Endodermal cell (in vitro differentiated cells): ENCODE measurements at places on chromosomes 6 and 20.

GRCh38 chr6:32190911-32191677, 1.1 kb upstream of the PBX2 start:
- peak; percentile 66 for DNase-seq
- no peak overlapping the region for H3K27ac ChIP-seq
- H3K27me3 ChIP-seq, result no peaks in the 10 kb centered on the region
- peaks cover 19% of the 10 kb centered on the region for H3K36me3 ChIP-seq
- H3K4me3 ChIP-seq, result no peak overlapping the region

- no peak overlapping the region for H3K27ac ChIP-seq
- DNase-seq, result peak; percentile 75
- peaks cover 8% of the 10 kb centered on the region for H3K27me3 ChIP-seq
- H3K4me1 ChIP-seq, result peaks cover 5% of the 10 kb centered on the region
- H3K4me3 ChIP-seq, result no peak overlapping the region
These were observed 467 bp downstream of the TREML4 start for GRCh38 chr6:41228616-41229015.

DNA sequence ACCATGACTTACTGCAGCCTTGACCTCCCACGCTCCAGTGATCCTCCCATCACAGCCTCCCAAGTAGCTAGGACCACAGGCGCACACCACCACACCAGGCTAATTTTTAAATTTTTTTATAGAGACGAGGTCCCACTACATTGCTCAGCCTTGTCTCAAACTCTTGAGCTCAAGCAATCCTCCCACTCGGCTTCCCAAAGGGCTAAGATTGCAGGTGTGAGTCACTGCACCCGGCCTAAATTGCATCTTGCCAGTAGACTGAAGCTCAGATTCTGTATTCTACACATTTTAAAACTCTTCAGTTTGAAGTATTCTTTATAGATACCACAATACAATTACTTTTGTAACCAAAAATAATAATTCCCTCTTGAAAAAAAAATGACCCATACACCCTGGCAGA, 11.4 kb downstream of the NUDT3 start:
- no peak overlapping the region for H3K4me3 ChIP-seq
- DNase-seq, result no peak
- peaks cover 3% of the 10 kb centered on the region for H3K4me1 ChIP-seq

GRCh38 chr6:33610779-33611732, 10.1 kb upstream of the ITPR3 start:
- no peaks in the 10 kb centered on the region for H3K27me3 ChIP-seq
- H3K4me3 ChIP-seq, result no peak overlapping the region
- H3K4me1 ChIP-seq, result peaks cover 8% of the 10 kb centered on the region
- H3K36me3 ChIP-seq, result no peaks in the 10 kb centered on the region

DNA sequence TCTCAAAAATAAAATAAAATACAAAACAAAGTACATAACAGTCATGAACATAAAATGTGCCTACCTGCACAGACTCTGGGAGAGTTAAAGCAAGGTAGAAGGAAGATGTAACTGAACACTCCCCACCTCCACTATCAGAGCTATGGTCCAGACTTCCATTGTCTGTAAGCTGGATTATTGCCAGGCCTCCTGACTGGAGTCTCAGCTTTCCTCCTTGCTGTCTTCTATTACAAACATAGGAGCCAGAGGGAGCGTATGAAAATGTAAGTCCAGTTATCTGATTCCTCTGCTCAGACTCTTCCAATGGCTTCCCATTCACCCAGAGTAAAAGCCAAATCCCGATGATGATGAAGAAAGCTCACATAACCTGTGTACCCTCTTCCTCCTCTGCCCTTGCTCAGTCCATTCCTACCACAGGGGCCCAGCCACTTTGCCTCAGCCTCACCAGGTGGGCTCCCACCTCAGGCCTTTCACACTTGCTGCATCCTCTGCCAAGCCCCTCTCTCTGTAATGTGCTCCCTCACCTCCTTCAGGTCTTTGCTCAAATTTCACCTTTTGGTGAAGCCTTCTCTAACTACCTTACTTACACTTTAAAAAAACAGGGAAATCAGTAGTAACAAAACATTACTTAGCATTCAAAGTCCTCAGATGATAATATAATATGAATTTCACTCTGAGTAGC, 194.1 kb downstream of the RIMS1 start:
- no peaks in the 10 kb centered on the region for H3K4me1 ChIP-seq
- no peak overlapping the region for H3K4me3 ChIP-seq
- H3K27me3 ChIP-seq, result no peaks in the 10 kb centered on the region
- no peak for DNase-seq
- no peaks in the 10 kb centered on the region for H3K36me3 ChIP-seq
- no peak overlapping the region for H3K27ac ChIP-seq

DNA sequence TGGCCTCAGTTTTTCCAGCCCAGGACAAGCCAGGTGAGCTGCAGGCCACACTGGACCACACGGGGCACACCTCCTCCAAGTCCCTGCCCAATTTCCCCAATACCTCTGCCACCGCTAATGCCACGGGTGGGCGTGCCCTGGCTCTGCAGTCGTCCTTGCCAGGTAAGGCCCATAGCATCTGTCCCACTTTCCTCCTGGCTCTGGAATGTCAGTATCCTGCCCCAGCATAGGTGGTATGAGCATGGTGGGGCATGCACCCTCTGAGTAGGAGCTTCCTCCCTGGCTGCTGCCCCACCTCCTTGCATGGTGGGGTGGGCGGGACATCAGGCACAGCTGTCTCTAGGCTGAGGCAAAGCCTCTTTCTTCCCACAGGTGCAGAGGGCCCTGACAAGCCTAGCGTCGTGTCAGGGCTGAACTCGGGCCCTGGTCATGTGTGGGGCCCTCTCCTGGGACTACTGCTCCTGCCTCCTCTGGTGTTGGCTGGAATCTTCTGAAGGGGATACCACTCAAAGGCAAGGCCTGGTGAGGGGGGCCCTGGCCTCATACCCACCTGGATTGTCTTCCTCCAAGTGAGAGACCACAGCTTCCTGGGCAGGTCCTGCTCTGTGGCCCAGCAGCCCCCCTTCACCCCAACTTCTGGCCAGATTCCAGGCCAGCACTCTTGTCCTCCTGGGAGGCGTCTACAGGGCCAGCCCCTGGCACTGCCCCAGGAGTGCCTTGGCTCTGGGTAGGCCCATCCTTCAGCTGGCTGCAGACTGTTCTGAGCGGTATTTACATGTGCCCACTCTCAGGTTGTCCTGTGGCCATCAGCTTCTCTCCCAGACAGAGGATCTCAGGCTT, 9.1 kb downstream of the PI16 start:
- no peaks in the 10 kb centered on the region for H3K4me1 ChIP-seq
- H3K4me3 ChIP-seq, result no peak overlapping the region
- no peak for DNase-seq
- no peak overlapping the region for H3K27ac ChIP-seq
- peaks cover 23% of the 10 kb centered on the region for H3K36me3 ChIP-seq
- H3K27me3 ChIP-seq, result no peaks in the 10 kb centered on the region

DNA sequence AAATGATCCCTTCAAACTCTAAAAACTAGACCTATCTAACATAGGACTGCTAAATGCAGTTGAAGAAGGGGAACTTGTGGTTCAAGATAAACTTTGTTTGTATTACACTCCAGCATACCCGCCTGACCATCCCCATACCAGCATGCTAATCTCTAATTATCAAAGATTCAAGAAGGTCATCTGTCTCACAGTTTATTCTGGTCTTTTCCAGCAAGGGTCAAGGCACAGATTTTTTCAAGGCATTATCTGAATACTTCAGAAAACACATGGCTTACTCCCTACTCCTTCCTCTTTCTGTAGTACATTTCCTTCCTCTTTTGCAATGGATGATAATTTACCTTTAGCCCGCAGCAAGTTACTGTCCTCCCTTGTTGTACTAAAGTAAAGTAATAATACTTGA, 174.1 kb downstream of the PKHD1 start:
- no peaks in the 10 kb centered on the region for H3K4me1 ChIP-seq
- H3K4me3 ChIP-seq, result no peak overlapping the region
- H3K27me3 ChIP-seq, result no peaks in the 10 kb centered on the region
- H3K27ac ChIP-seq, result no peak overlapping the region
- DNase-seq, result no peak

DNA sequence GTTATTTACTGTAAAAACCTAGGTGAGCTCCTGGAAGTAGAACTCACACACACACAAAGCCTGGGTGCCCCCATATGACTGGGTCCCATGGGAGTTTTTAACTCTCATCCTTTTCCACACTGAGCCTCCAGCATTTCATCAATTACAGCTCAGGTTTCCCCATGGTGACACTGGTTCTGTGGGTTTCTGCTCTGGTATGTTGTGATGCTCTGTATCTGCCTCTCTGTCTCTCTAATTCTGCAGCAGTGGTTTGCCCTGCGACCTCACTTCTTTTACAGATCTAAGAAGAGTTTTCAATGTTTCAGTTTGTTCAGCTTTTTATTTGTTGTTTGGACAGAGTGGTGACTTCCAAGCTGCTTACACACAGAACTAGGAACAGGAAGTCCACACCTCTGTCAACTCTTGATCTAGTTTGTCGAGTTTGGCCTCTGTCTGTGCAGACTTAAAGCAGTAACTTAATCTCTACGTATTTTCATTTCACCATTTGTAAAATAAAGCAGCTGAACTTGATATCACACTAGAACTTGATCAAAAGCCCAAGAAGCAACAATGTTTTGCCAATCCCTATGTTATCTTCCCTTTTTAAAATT, 554.3 kb downstream of the EPHA7 start:
- H3K4me3 ChIP-seq, result no peak overlapping the region
- H3K27ac ChIP-seq, result no peak overlapping the region
- H3K27me3 ChIP-seq, result no peaks in the 10 kb centered on the region
- no peaks in the 10 kb centered on the region for H3K4me1 ChIP-seq

GRCh38 chr6:116359131-116359530, 11.6 kb upstream of the DSE start:
- no peaks in the 10 kb centered on the region for H3K36me3 ChIP-seq
- H3K4me1 ChIP-seq, result no peaks in the 10 kb centered on the region
- DNase-seq, result no peak
- no peak overlapping the region for H3K4me3 ChIP-seq
- H3K27ac ChIP-seq, result no peak overlapping the region

GRCh38 chr20:5757949-5758348, 7.7 kb downstream of the SHLD1 start:
- H3K4me1 ChIP-seq, result no peaks in the 10 kb centered on the region
- H3K27me3 ChIP-seq, result no peaks in the 10 kb centered on the region
- no peak overlapping the region for H3K27ac ChIP-seq
- no peak for DNase-seq
- H3K36me3 ChIP-seq, result no peaks in the 10 kb centered on the region

DNA sequence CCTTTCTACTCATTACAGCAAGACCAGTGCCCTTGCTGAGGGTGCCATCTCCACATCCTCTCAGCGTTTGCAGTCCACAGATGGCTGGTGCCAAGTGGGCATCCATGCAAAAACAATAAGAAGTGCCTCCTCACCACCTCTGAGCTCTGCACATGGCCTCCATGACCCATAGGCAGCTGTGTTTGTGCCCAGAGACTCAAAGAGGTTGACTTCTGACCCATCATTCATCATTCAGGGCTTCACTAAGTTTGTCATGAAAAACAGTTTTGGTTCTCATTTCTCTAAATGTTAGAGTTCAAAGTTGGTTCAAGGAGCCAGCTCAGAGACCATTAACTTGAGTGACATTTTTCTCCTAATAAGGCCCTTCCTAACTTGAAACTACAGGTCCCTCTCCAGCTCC, 512.6 kb upstream of the MAP3K7 start:
- no peaks in the 10 kb centered on the region for H3K27me3 ChIP-seq
- no peak for DNase-seq
- H3K4me3 ChIP-seq, result no peak overlapping the region
- peaks cover 9% of the 10 kb centered on the region for H3K4me1 ChIP-seq

DNA sequence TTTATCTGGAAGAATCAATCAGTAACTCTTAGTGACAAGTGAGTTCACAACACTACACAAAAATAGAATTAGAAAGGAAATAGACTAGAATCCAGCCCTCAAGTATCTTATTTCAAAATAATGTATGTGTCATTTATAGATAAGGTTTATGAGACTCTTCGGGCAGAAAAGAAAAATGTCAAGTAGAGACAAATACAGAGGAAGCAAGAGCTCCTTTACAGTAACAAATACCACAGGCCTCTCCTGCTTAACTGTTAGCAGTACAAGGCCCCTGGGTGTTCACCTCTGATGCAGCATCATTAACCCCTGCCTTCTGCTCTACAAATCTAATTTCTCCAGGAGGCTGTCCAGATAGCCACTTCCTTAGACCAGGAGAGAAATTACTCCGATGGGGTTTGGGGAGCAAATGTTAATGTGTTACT, 76.7 kb downstream of the UBE3D start:
- H3K4me1 ChIP-seq, result no peaks in the 10 kb centered on the region
- H3K4me3 ChIP-seq, result no peak overlapping the region
- DNase-seq, result no peak
- H3K27ac ChIP-seq, result no peak overlapping the region

GRCh38 chr20:60664106-60664505, 588.0 kb upstream of the CDH4 start:
- no peak overlapping the region for H3K27ac ChIP-seq
- H3K4me1 ChIP-seq, result no peaks in the 10 kb centered on the region
- no peak overlapping the region for H3K4me3 ChIP-seq
- H3K36me3 ChIP-seq, result no peaks in the 10 kb centered on the region
- no peaks in the 10 kb centered on the region for H3K27me3 ChIP-seq

DNA sequence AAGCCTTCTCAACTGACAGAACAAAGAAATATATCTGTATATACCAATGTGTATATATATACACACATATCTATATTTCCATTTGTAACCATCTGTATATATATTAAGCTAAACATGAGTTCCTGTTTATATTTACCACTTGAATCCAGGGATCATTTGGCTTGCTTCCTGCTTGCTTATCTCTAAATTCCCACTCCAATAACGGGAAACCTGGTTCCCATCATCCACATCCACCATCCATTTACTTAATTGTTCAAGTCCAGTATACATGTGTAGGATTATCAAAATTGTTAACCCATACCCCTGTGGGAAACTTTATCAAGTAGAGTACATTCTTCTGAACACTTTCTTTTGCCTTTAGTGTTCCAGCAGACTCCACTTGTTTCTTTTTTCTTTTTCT, 12.5 kb upstream of the SOX12 start:
- no peak overlapping the region for H3K4me3 ChIP-seq
- H3K27me3 ChIP-seq, result no peaks in the 10 kb centered on the region
- H3K27ac ChIP-seq, result no peak overlapping the region
- H3K36me3 ChIP-seq, result no peaks in the 10 kb centered on the region

DNA sequence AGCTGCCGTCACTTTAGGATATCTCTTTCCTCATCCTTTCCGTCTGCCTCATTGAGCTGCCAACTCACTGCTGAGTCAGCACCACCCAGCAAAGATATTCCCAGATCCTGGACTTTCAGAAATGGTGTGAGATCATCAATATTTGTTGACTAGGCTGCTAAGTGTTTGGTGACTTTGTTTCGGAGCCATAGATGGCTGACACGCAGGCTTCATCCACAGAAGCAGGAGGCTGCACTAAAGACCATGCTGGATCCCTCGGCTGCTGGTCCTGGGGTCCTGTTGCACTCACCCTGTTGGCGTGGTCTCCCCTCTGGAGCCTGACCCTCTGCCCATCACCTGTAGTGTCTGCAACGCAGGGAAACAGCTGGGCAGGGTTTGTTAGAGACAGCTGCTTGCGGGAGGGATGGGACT, 96.5 kb downstream of the ERMARD start:
- H3K27ac ChIP-seq, result no peak overlapping the region
- peak; percentile 19 for DNase-seq
- H3K27me3 ChIP-seq, result no peaks in the 10 kb centered on the region
- no peak overlapping the region for H3K4me3 ChIP-seq
